ENCODE measurements at places on chromosomes 12 and 14.

DNA sequence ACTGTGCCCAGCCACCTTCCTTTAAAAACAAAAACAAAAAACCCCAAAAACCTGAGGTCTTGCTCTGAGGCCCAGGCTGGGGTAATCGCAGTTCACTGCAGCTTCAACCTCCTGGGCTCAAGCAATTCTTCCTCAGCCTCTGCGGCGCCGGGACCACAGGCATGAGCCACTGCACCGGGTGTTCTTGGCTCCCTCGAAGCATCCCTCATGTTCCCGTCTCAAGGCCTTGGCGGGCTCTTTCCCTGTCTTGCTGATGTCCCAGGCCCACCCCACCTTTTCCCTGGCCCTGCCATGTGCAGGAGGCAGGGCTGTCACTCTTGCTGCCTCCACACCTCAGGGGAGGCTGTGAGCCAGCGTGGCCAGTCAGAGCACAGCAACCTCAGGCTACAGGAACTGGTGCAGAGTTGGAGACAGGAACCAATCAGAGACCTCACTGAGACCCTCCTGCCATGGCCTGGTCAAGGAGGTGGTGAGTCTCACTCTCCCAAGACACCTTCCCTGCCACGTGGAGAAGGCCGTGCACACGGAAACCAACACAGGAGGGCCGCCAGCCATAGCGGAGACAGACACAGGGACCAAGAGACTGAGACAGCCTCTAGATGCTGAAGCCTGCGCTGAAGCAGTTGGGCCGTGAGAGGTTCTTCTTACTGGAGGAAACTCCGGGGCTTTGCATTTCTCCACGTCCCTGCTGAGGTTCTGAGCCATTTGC lies 6.0 kb upstream of the AMN start:
- no peak for DNase-seq

GRCh38 chr12:46835785-46836184 lies 10.0 kb upstream of the SLC38A4 start:
- DNase-seq: no peak

- DNase-seq: no peak
Measured at GRCh38 chr12:114902665-114903064, 218.7 kb upstream of the TBX3 start.

DNA sequence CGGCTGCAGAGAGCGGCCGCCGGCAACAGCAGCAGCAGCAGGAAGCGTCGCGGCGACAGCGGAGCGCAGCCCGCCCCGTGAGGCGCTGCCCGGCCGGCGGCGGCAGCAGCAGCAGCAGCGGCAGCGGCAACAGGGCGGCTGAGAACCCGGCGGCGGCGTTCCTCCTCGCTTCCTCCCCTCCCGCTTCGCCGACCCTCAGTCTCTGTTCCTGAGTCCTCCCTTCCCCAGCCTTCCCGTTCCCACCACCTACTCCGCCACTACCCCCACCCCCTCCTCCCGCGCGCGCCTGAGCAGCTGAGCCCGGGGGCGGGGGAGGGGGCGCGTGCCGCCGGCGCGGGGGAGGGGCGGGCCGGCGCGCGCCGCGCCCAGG lies 310 bp downstream of the BICDL1 start:
- no peak for DNase-seq

DNA sequence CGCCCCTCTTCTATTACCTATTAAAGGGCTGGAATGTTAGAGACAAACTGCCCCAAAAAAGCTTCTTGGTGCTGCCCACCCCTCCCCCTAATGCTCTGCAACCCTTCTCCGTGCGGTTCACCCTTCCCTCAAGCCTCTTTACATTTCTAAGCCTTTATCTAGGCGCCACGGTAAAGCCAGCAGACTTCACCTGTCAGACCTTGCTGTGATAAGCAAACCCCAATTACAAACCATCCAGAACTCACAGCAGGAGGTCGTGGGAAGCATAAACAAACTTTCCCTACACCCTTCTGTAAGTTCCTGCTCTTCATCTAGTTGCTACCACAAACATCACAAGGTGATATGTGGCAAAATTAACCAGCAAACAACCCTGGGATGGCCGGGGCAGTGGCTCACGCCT lies 56.8 kb downstream of the MOK start:
- DNase-seq: no peak

DNA sequence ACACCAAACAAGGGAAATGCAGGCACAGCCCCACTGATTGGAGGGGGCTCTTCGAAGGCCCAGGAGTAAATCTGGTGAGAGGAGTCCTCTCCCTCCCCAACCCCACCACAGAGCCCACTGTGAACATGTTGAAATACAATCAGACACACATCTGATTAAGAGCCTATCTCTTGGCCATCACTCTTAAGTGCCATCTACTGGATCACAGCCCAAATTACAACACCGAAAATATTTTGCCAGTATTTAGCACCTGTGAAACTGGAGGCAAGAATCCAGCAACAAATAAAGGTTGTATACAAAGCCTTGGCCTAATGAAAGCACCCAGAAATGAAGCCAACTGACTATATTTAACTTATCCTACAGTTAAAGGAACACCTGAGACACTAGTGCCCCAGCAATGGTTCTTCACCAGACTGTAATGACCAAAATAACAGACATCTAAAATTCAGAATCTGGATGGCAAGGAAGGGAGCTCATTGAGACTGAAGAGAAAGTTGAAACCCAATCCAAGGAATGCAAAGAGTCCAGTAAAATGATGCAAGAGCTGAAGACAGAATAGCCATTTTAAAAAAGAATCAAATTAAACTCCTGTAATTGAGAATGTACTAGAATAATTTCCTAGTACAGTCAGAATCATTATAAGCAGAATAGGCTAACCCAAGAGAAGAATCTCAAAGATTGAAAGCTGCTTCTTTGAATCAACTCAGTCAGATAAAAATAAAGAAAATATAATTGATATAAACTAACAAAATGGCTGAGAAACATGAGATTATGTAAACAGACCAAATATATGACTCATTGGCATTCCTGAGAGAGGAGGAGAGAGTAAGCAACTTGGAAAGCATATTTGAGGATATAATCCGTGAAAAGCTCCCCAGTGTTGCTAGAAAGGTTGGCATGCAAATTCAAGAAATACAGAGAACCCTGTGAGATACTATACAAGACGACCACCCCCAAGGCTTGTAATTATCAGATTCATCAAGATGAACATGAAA lies 1117.0 kb downstream of the FLRT2 start:
- no peak for DNase-seq

GRCh38 chr12:109467978-109468676 lies 9.0 kb downstream of the KCTD10 start:
- DNase-seq: no peak

DNA sequence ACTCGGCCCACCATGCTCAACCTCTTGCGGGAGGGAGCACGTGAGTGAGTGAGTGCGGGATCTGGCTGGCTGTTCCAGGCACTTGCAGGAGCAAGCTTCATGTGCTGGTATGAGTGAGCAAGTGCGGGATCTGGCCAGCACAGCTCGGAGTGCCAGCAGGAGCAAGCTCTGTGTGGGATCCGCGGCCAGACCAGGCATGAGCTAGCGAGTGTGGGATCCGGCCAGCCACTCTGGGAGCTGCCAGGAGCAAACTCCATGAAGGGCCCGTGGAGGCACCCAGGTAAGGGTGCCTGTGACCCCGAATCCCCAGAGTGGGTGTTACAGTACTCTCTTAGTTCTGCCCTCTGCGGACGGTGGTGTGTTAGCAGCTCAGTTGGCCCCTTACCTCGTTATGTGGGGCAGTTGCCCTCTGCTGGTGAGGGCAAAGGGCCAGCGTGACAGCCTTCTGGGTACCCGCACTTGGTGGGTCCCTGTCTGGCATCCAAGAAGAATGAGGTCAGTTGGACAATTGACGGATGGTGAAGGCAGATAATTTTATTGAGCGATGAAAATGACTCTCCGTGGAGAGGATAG lies 38.3 kb downstream of the RAD51B start:
- no peak for DNase-seq

DNA sequence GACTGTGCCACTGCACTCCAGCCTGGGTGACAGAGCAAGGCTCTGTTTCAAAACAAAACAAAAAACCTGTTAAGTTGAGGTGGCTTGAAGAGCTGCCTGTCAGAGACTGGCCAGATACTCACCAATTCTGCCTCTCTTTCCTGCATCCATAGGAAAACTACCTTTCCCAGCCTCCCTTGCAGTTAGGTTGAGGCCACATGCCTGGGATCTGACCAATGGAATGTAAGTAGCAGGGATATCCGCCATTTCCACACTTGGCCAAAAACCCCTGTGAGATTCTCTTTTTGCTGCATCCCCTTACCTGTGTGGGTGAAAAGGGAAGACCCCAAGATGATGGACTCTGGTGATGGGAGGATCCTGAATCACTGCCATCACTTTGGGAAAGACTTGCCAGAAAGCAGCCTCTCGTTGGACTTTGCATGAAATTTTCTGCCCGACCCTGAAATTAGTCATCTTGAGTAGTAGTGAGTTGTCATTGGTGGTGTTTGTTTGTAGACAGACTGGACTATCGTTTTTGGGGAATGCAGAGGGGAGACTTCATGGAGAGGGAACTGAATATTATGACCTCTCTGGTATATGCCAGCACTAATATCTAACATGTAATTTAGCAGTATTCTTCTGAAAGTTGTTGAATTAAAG lies 14.0 kb downstream of the GPR68 start:
- no peak for DNase-seq

DNA sequence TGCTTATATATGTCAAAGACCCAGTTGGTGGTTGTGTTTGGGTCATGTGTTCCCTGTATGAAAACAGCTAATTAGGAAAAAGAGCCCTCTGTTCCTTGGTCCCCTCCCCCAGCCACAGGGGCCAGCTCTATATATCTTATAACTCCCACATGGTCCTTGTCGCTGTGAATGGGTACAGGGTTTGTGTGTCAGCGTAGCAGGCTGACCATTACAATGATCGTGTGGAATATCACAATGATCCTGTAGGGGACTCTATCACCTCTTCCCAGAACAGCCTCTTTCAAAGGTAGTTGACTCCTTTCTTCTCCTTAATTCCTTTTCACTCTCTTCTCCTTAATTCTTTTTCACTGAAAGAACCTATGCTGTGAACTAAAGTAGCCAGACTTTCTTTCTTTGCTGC lies 51.6 kb upstream of the RIC8B start:
- DNase-seq: peak; percentile 10

DNA sequence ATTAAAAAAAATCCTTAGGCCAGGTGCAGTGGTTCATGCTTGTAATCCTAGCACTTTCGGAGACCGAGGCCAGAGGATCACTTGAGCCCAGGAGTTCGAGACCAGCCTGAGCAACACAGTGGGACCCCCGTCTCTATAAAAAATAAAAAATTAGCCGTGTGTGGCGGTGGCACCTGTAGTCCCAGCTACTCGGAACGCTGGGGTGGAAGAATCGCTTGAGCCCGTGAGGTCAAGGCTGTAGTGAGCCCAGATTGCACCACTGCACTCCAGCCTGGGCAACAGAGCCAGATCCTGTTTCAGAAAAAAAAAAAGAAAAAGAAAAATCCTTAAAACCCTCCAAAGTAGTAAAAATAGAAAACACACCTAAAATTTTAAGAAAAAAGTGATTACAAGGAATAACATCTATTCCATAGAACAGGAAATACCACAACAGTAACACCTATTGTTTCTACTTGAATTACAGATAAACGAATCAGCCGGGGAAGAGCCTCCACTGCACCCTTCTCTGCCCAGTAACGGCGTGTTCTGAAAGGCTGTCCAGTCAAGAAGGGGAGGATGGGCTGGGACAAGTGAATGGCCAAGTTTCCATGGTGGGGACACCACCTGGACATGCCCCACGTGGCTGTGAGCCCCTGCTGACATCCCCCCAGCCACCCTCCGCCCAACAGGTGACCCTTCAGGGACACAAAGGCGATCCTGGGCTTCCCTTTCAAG lies 17.8 kb downstream of the POLE start:
- DNase-seq: no peak

GRCh38 chr12:132049442-132049841 lies 94.7 kb downstream of the DDX51 start:
- no peak for DNase-seq

GRCh38 chr12:58104351-58104755 lies 163.0 kb downstream of the ATP23 start:
- DNase-seq: no peak

DNA sequence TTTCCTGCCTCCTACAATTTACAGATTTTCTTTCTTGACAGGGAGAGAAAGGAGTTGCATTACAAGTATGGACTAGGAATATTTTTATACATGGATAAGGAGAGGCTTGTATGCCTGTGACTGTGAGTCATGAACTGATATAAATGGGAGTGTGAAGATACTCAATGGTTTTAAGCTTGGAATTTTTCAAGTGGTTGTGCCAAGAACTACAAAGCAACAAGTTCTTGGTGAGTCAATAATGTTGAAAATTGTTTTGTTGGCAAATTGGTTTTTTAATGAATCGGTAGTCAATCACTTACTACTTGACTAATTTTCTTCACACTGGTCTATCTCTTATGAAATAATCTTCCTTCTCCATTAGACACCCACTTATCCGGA lies 58.9 kb upstream of the HMGA2 start:
- DNase-seq: no peak

- DNase-seq: peak; percentile 90
Measured at GRCh38 chr12:131827961-131828534, at the start of gene MMP17. Gene MMP17, plus strand, starts transcription at chr12:131828393. Its CDS starts 102 bp downstream, at chr12:131828495.

DNA sequence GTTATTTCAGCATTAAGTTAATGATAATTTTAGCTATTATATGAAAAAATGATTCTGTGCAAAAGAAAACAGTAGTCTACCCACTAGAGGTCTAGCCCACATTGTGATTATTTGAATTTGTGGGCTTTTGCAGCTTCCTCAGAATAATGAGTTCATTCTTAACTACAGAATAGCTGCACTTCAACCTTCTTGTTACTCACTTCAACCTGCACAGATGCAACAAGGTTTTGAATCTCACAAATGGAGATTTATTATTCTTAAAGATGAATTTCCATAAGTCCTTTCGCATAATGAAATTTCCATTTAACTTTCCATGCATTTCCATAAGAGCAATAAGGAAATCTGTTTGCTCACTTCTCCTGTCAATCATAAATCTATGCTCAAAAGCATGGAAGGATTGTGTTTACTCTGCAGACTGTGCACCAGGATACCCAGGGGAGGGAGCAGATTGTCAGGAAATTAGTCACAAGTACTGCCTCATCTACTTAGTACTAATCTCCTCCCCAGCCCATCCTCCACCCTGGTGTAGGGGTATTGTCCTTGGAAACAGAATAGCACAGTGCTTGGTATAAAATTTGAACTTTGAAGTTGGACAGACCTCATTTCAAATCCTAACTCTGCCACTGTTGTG lies 24.1 kb downstream of the PTGER2 start:
- no peak for DNase-seq

DNA sequence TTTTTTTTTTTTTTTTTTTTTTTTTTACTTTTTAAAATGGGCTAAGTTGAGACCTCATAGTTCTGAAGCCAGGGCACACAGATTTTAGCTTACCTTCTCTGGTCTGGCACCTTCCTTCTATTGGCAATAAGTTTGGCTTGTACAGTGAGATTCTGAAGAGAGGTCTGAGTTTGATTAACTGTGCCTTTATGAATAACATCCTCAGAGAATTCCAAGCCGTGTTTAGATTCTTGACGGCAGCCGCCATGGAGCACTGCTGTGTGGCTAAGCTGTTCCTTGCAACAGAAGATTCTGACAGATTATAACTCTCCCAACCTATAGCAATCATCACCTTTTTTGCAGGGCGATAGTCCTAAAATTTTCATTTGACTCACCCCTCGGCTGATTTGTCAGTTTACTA lies 354.9 kb upstream of the FAR2 start:
- DNase-seq: no peak

- no peak for DNase-seq
Measured at GRCh38 chr12:26380897-26381296, 185.5 kb downstream of the SSPN start.

All from lower leg skin (tissue), 4 donors.